Fibroblast of skin of abdomen (primary cell): ENCODE measurements at places on chromosomes 1 and 21.

DNA sequence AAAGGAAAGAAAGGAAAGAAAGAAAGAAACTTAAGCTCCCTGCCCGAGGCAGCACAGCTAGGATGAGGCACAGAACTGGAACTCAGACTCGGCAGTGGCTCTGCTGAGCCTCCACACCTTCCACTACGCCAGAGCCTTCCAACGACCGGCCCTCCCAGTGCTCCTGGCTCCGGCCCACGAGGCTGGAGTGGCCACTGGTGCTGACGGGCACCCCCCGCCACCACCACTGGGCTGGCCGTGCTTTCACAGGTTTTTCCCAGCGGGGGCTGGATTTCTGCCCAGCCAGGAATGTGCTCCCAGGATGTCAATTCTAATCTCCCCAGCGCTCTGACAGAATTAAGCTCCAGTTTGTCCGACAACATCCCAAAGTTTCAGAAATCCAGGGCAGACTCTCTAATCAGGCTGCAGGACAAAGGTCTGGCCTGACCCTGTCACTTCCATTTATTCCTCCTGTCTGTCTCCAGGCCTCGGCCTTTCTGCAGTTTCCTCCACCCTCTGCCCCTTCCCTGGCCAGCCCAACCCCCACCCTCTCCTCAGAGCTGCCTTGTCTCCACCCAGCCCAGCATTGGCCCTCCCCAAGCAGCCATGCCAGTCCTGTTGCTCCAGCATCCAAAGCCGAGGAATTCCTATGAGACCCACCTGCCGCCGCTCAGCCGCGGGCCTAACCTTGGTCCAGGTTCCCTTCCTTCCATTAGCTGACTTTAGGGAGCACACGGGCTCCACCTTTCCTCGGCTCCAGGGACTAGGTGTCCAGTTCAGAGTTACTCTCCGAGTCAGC, 81.9 kb downstream of the CASZ1 start:
- DNase-seq: no peak

- no peak for DNase-seq
Observed at GRCh38 chr1:2021550-2021949, 2.4 kb downstream of the GABRD start.

GRCh38 chr1:31798086-31798432, 17.8 kb downstream of the SPOCD1 start:
- no peak for DNase-seq

DNA sequence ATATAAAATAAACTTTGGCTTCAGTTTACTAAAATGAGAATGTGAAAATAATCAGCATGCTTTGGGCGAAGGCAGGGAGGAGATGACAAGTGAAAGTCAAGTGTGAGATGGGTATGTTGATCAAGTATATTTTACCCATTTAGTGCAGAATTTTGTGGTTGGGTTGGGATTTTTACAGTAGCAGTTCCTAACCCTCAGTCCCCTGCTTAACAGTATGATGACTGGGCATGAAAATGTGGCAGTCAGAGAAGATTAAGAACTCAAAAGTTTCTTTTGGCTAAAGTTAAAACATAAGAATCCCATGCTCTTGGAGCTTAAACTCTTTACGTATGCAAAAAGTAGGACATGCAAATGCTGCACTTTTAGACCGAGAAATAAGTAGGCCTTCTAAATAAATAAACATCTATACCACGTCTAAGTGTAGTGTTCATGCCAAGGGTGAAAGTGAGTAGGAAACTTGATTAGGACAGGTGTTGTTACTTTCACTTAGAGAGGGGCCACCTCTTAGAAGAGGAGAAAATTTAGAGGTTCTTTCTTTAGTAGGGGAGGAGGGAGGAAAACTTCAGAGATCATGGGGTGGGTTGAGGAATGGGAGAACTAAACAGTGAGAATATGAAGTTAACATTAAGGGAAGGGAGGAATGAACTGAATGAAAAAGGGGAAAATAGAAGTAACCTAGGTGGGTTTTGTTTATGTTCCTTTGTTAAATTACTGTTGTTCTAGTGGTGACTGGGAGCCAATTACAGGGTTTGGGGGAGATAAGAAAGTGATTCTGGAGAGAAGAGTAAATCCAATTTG, 127.8 kb downstream of the OSBPL9 start:
- DNase-seq: no peak

GRCh38 chr21:24112020-24112419, 1495.3 kb downstream of the MRPL39 start:
- no peak for DNase-seq

DNA sequence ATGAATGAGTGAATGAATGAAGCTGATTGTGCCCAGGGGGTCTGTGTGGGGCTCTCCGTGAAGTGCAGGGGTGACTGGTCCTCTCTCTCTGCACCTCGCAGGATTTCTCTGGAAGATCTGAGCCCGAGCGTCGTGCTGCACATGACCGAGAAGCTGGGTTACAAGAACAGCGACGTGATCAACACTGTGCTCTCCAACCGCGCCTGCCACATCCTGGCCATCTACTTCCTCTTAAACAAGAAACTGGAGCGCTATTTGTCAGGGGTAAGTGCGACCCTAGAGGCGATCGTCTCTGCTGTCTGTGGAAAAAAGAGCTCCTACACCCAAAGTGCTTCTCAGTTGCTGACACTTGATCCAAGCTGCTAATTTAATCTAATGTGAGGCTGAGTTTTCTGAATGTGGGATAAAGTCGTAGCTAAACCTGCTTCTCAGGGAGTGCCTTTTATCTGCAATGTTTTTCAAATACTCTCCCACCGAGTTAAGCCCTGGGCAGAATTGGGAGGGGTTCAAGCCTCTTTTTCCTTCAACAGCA, 101.7 kb downstream of the HUNK start:
- no peak for DNase-seq
